ENCODE measurements at places on chromosomes 12 and 14.

DNA sequence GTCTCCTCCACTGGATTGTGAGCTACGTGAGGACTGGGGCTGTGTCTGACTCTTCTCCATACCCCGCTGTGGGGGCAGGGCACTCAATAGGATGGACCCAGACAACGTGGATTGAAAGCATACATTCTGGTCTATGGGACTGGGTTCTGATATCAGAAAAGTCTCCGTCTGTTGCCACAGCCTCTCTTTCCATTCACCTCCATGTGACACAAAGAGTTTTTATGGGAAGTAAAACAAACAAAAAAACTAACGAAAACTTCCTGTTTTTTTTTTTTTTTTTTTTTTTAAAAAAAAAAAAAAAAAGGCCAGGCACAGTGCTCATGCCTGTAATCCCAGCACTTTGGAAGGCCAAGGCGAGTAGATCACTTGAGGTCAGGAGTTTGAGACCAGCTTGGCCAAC is 44.7 kb downstream of the SLC8A3 start:
- no peak for DNase-seq

DNA sequence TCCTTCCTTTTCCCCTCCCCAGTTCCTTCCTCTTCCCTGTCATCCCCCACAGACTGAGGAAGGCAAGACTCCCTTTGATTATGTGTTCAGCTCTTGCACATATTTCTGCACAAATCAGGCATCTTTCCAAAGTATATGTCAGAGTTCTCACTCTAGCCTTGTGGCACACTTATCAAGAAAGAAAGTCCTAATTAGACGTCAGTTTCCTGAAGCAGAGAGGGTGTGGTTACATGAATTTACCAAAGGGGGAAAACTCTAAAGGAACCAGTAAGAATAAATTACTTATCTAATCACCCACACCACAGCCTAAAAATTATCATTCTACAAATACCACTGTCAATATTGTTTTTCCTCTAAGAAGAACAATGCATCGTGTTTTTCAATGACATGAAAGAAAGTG is 120.7 kb upstream of the GRIP1 start:
- DNase-seq: no peak

- peak; percentile 87 for DNase-seq
Measured at GRCh38 chr12:107092669-107093416, 506 bp downstream of the CRY1 start.

GRCh38 chr14:95043314-95043713 is 114.0 kb downstream of the DICER1 start:
- no peak for DNase-seq

- DNase-seq: no peak
Measured at GRCh38 chr12:93199831-93200236, 177.9 kb upstream of the NUDT4 start.

- no peak for DNase-seq
Measured at GRCh38 chr14:60656686-60657455, 7.6 kb upstream of the SIX1 start.

- no peak for DNase-seq
Measured at GRCh38 chr14:22474730-22475351, 114.2 kb downstream of the DAD1 start.

DNA sequence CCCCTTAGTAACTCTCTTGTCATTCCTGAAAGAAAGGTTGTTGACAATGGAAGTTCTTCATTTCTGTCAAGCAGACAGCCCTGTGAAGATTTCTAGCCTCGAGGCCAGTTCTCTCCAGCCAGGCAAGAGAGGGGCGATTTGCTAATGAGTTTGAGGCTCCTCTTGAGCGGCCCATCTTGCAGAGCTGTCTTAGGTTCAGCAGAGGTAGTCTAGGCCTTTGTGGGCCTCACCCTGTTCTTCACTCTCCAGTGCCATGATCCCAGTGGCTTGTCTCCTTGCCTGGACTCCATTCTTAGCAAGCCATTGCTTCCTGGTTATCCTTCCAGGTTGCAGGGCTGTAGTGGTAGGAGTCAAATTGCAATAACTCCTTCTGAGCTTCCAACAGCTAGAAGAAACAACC is 9.7 kb downstream of the TPH2 start:
- no peak for DNase-seq

GRCh38 chr12:85920324-85920947 is 46.3 kb downstream of the NTS start:
- no peak for DNase-seq

- DNase-seq: no peak
Measured at GRCh38 chr14:87810711-87811110, 182.3 kb downstream of the GALC start.

DNA sequence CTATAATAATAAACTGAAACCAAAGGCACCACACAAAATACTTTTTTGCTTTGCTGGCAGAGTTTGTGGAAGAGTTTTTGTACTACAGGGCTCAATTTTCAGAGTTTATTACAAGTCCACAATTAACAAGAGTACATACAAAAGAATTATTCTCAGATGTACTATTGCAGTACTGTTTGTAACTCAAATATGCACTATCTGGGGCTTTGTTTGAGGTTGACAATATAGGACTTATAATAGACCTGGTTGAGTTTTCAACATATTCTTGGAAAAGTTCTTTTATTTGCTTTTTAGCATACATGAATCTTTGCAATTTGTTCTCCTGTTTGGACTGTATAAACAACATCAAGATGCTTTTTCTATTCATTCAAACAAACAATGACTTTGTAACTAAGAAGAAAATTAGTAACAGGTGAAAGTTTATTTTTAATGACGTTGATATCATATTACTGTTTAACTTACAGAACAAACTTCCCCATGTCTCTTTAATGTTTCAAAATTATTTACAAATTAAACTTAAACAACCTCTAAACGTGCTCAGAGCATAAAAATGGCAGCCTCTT is 407.4 kb upstream of the PRICKLE1 start:
- DNase-seq: no peak

- DNase-seq: no peak
Measured at GRCh38 chr12:25833657-25834056, 124.8 kb upstream of the RASSF8 start.

GRCh38 chr12:41917181-41917580 is 227.5 kb downstream of the GXYLT1 start:
- no peak for DNase-seq

- DNase-seq: no peak
Measured at GRCh38 chr12:111209811-111210210, 159.1 kb downstream of the PHETA1 start.

DNA sequence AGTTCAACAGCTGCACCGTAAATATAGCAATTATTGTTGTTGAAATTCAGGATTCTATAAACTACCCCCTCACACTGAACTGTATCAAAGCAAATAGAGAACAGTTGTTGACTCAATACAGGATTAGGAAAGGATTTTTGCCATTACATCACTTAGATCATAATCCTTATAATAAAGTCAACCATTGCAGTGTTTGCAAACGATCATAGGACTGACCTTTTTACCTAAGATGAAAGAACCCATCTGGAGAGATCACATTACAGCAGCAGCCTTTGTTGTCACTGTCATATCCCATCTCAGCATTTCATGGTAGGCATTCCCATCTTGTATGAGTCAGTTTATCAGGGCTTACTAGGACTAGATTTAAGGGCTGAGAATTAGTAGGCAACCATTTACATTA is 96.1 kb downstream of the IPO8 start:
- DNase-seq: no peak

GRCh38 chr12:11941606-11942337 is 129.0 kb upstream of the BCL2L14 start:
- DNase-seq: no peak

GRCh38 chr14:24072436-24072835 is 1.1 kb downstream of the CPNE6 start:
- DNase-seq: no peak

DNA sequence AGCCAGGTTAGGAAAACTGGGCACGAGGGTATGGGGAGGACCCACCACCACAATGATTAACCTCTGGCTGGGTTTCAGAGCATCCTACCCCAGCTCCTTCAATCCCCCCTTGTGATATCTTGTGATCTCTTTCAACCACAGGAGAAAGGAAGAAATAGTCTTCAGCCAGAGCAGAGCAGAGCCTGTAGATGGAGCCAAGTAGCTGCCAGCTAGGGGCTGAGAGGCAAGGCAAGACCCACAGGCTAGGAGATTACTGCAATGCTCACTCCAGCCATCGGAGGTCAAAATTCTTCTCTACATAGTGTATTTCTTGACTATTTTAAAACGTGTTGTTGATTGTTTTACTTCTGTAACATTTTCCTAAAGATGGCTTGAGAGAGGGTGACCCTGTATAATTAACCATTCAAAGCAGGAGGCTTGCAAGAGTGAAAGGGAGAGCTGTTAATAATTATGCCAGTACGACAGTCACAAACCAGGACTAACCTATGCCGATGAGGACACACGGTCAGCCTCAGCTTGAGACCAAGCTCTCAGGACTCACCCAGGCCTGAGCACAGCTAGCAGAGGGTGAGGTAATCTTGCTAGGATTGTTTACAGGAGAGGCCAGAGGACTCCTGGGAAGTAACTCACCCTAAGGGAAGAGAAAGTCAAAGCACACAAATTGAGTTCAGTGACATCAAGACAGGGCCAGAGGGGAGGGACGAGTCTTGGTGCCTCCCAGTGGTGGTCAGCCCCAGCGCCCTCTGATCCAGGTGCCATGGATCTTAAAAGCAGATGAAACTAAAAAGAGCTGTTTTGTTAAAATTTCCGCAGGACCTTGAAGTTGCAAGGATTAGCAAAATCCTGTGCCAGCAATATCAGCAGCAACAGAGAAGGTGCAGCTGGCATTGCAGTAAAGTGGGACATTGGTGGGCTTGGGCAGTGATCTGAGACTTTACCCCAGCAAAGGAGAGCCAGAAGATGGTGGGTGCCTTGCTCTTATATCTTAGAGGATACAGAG is 29.8 kb upstream of the CDKN3 start:
- DNase-seq: no peak
